Stimulated activated CD4-positive, alpha-beta T cell treated with anti-CD3 and anti-CD28 coated beads, Interleukin-4, amount 100 ng/mL, for 24 hours (primary cell): ENCODE measurements at places on chromosomes 3 and 15.

- DNase-seq: no peak
Observed at GRCh38 chr3:185037801-185038200, 115.1 kb downstream of the C3orf70 start.

- no peak for DNase-seq
Observed at GRCh38 chr3:64344721-64345207, 119.5 kb upstream of the PRICKLE2 start.

- DNase-seq: no peak
Observed at GRCh38 chr3:49901366-49902339, 2.0 kb downstream of the MST1R start.

- no peak for DNase-seq
Observed at GRCh38 chr3:98776140-98776493, 13.0 kb downstream of the ST3GAL6 start.

DNA sequence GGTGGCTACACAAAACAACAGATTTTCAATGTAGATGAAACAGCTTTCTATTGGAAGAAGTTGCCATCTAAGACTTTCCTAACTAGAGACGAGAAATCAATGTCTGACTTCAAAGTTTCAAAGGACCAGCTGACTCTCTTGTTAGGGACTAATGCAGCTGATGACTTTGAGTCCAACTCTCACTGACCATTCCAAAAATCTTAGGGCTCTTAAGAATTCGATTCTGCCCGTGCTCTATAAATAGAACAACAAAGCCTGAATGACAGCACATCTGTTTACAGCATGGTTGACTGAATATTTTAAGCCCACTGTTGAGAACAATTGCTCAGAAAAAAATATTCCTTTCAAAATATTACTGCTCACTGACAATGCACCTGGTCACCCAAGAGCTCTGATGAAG, 202.4 kb upstream of the PRICKLE2 start:
- no peak for DNase-seq

DNA sequence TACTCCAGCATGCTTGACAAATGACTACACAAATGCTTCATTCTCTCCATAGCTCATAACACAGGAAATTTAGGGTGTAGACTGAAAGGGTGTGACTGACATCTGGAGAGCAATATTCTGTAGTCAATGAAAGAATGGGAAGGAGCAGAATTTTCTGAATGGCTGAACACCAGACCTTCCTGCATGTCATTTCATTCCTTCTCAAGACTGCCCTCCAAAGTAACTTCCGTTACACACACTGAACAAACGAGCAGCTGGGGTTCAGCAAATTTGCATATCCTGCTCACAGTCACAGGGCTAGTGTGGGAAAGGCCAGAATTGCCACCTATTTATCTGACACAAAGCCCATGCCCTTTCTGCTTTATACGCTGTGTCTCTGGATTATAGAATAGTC, 325.0 kb upstream of the CFAP20DC start:
- DNase-seq: no peak

- DNase-seq: no peak
Observed at GRCh38 chr15:51163843-51164242, 69.1 kb upstream of the TNFAIP8L3 start.

- no peak for DNase-seq
Observed at GRCh38 chr15:65115542-65115941, 542 bp upstream of the UBAP1L start.
